Fibroblast of gingiva (primary cell): ENCODE measurements at places on chromosomes 4 and X.

DNA sequence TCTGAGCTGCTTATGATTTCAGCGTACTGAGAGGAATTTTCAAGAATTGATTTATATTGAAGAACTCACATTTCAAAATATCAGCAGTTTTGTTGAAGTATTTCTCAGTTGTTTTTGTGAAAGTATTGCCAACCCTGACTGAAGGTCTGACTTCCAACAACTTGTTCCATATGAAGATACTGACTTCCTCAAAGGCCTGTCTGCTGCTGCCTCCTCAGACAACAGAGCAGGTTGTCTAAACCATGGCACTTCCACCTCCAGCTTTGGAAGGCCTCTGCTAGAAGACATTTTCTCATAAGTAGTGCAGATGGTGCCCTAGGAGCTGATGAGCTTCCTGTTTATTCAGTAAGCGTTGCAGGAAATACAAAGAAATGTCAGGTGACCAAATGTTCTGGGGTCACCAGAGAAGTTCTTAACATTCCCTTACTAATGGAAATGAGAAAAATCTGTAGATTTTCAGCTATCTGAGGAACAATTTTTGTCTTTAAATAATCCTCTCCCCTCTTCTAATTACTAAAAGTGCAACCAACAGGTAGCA, 28.8 kb downstream of the FGF2 start:
- no peak for DNase-seq

GRCh38 chr4:26384380-26385057, 63.7 kb downstream of the RBPJ start:
- no peak for DNase-seq

DNA sequence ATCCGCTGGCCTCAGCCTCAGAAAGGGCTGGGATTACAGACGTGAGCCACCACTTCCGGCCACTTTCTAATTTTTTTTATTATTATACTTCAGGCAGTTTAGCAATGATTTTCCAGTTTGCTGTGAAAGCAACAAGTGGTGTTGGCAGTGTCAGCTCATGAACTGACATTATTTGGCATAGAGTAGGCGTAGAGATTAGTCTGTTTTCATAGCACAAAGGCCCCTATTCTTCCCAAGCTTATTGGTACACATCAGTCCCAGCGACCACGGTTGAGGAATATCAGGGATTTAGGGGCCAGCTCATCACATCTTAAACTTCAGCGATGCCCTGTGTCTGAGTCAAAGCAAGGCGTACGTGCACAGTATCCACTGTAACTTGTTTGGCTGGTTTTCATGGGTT, 53.0 kb upstream of the RASSF6 start:
- DNase-seq: no peak

DNA sequence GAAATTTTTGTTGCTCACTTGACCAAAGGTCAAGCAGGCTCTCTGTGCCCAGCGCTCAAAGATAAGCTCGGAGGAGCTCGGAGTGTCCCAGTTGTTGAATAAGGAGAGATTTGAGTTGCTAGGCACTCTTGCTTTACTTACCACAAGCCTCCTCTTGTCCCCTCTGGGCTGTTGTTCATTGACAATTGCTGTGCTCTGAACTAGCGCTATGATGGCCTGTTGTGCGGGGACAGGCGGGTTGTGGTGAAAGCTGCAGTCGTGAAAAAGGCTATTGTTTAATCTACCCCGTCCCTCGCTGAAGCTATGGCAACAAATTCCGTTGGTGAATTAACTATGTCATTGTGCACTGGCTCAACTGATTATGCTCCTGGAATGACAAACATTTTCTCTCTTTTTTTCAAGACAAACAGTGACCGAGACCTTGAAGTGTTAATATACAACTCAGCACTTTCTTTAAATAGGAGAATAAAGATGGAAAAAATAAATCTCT, 21.0 kb upstream of the POLA1 start:
- no peak for DNase-seq

- DNase-seq: no peak
These were observed 56.0 kb downstream of the NUDT11 start for GRCh38 chrX:51440365-51440764.

GRCh38 chr4:174444390-174444789, 77.9 kb downstream of the HPGD start:
- DNase-seq: no peak

DNA sequence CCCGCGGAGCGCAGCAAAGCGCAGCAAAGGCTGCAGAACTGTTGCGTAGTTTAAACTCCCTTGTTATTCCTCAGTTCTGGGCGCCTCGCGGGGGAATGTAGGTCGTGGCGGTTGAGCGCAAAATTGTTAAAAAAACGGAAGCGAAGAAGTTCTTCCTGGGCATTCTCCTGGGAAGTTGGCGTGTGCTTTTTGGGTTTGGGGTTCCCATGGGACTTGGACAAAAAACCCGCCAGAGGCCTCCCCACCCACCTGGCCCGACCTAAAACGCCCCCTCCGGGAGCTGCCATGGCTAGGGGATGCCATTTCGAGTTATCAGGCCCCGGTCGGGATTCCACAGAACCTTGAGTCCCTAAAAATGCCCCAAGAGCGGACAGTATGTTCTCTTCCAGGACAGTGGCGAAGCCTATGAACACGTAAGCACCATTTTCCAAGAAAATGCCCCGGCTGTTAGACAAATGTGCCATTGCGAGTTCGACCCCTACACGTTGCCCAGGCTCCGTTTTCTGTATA, 8.9 kb downstream of the ZIC3 start:
- DNase-seq: no peak

GRCh38 chrX:52933976-52934703, 24.2 kb downstream of the FAM156A start:
- no peak for DNase-seq
